Kasumi-1 (cell line): ENCODE measurements at places on chromosomes 1 and 21.

GRCh38 chr1:172832006-172832725 lies 173.3 kb downstream of the FASLG start:
- DNase-seq = no peak

DNA sequence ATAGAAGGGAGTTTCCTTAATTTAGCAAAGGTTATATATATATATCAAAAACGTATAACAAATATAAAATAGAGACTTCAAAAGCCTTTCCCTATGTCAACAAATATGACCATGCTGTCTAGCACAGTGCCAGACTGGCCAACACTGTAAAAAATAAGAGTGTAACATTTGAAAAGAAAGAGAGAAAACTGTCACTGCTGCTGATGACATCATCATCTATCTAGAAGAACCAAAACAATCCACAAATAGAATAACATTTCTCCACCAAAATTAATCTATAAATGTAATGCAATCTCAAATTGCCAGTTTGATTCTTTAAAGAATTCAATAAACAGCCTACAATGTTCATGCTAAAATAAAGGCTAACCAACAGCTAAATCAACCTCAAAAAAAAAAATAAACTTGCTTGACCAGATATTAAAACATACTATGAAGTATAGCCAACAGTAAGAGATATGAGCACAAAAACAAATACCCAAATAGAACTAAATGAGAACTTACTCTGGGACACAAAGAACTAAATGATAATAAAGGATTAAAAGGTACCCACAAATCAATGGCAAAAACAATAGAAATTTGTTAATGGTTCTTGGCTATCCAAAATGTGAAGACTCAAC lies 50.2 kb downstream of the ENAH start:
- DNase-seq = no peak

DNA sequence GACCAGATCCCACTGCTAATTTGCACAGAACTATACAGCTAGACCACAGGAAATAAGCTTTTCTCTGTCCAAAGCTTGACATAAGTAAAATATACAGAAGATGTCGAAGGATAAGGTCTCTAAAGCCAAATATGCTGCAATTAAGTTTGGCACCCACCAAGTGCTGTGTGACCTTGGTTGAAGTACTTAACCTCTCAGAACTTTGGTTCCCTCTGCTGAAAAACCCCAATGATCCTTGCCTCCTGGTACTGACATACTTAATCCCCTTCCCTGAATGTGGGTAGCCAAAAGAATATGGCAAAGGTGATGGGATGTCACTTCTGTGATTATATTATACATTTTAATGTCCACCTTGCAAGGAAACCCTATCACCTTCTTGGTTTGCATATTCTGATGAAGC lies 290.5 kb downstream of the VAV3 start:
- no peak for DNase-seq

DNA sequence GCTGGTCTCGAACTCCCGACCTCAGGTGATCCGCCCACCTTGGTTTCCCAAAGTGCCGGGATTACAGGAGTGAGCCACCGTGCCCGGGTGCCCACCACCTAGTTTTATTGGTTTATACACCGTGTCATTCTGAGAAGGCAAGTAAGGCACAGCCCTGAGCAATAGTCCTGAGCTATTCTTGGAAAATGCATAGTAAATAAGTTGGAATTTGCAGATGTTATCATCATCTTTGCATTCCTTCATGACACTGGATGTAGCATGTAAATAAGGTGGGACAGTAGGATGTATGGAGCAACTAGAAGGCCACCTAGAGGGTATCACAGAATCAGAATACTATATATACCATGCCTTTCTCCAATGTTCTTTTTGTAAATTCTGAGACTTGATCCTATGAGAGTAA lies 11.0 kb downstream of the TOR1AIP2 start:
- no peak for DNase-seq

DNA sequence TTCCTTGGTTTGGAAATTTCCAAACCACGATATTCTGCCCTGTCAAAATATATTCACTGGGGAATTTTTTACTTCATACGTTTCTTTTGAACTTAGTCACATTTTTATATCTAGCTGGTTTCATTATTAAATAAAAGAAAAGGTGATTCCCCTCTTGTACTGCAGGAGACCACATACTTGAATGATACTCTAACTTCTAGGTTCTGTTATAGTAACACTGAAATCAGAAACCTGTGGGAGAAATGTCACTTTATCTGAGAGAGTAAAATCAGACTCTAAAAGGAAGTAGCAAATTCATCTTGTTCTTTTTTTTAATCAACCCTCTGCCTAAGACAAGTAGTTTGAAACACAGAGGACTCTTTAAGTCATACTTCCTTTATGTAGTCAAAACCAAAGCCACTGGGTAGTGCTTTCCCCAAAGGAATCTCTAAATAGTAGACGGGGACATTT lies 34.4 kb downstream of the MRPL39 start:
- peak; percentile 35 for DNase-seq

DNA sequence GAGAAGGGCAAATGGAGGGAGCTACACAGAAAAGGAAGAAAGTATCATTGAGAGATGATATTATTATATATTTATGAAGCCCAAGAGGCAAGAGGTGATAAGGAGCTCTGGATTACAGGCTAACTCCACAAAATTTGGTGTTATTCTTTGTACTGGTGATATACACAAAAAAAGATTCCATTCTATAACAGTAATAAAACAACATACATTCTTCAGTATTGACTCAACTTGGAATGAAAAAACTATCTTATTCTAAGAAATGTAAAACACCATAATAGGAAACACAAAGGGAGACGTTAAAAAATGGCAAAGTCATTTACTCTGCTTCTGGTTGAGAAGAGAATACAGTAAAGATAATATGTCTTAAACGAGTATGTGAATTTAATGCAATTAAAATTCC lies 99.4 kb downstream of the TEX35 start:
- DNase-seq = no peak
